ENCODE measurements at places on chromosomes 2 and 18.

DNA sequence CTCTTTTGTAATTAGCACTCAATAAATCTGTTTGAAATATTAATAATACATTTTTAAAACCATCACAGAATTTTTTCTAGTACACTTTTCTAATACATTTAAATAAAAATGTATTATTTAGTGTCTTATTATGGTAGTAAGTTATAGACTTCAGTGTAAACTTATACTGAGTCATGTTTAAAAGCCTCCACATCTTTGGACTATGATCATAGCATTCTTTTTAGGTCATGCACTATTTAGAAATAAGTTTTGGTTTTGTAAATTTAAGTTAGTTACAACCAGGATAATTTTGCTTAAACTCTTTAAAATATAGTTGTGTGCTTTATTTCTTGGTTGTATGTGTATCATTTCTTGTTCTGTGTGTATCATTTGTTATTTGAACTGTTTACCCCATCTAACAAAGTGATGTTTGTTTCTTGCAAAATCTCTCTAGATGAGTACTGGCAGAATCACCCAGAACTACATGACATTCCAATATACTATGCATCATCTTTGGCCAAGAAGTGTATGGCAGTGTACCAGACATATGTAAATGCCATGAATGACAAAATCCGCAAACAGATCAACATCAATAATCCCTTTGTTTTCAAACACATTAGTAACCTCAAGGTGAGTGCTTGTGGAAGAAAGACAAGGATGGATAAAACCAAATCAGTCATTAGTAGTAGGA lies 16.7 kb downstream of the CPSF3 start:
- no peak for DNase-seq

DNA sequence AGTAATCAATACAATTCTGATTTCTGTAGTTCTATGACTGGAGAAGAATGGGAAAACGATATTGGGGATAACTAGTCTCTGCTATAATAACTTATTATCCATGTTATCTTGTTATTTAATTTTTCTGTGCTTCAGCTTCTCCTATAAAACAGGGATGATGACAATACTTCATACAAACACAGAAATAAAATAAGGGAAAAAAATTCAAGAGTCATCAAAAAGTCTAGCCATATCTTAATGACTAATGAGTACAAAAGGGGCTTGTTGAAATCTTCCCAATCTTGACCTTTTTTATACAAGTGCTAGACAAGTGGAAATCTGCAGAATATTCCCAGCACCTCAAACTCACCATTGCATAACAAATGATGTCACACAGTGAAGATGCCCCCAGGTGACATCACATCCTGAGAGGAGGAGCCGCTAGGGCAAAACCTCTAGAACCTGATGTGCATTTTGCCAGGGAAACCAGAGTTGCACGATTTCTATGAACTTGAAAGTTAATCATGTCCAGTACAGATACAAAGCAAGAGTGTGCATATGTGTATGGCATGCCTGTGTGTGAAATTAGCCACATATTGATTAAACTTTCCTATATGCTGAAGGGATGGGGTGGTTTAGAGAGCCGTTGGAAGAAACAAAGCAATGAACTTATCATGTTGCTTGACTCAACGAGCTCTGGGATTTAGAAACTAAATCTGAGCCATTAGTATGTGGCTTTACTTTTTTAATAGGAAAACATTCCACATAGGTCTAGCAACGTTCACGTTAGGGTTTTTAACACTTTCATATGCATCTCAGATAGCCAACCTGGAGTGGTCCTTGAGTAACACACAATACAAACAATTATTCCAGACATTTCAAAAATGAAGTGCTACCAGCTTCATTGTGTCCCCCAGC lies 278.9 kb downstream of the SLC4A3 start:
- DNase-seq, result no peak

GRCh38 chr2:183186296-183186695 lies 62.1 kb downstream of the NUP35 start:
- DNase-seq, result no peak

DNA sequence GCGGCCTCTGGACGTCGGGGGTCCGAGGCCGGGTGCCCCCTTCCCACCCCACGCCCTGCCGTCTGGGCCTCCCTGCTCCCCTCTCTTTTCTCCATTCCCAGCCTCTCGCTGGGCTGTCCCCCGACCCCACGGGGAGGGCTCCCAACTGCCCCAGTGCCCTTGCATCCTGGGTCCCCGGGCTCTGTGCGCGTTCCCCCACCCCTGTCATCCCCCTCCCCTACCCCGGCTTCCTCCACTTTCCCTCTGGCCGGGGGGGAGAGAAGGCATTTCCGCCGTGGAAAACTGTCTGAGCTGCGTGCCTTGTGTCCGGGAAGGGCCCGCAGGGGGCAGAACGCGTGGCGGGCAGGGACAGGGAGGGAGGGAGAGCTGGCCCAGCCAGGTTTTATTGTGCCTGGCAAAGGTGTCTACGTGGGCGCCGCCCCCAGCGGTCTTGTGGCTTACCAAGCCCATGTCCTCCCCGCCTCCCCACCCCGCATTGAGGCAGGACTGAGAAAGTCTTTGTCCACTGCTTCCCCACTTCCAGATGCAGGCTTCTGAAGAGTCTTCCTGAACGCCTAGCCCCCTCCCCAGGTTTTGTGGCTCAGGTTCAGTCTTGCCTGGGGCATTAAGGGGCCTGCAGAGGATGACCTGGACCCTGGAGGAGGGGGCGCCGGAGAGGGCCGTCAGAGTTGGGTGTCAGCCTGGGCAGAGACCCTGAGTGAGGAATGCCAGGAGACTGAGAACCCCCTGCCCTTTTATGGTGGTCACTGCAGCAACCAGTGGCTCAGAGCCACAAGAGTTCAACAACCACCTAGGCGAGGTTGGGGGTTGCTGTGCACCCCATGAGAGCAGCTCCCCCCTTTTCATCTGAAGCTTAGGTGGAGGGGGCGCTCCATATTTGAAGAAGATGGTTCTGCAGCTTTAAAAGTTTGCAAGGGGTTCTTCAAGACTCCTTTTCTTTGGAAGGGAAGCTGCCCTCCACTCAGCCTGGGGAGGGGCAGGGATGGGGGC lies 1.3 kb downstream of the ITM2C start:
- no peak for DNase-seq

GRCh38 chr2:239027391-239028252 lies 179.7 kb downstream of the TWIST2 start:
- no peak for DNase-seq

- no peak for DNase-seq
These were observed 240.2 kb downstream of the CYP26B1 start for GRCh38 chr2:71907503-71907902.

DNA sequence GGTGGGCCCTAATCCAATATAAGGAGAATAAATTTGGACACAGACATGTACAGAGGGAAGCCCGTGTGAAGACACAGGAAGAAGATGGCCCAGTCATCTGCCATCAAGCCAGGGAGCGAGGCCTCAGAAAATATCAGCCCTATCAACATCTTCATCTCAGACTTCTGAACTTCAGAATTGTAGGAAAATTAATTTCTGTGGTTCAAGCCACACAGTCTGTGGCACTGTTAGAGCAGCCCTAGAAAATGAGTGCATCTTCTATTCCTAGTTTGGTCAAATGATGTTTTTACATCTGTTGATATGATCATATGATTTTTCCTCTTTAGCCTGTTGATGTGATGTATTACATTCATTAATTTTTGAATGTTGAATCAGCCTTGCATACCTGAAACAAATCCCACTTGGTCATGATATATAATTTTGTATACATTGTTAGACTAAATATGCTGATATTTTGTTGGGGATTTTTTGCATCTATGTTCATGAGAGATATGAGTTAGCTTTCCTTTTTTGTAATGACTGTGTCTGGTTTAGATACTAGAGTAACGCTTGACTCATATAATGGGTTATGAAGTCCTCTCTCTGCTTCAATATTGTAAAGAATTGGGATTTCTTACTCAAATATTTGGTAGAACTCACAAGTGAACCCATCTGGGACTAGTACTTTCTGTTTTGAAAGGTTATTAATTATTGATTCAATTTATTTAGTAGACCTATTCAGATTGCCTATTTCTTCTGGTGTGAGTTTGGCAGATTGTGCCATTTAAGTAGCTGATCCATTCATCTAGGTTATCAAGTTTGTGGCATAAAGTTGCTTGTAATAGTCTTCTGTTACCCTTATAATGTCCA lies 451.4 kb downstream of the EIPR1 start:
- DNase-seq, result no peak

- DNase-seq, result no peak
These were observed 6.4 kb upstream of the SLC8A1 start for GRCh38 chr2:40458271-40458794.

GRCh38 chr18:37564711-37565100 lies 892 bp downstream of the CELF4 start:
- no peak for DNase-seq
